ENCODE measurements at places on chromosomes 1 and 21. TPM values are rescaled to one million over a fixed set of nuclear protein-coding genes. Genes with fewer than 3 reads are reported as not detected.
A peak's percentile ranks its signal among the peaks of the same experiment; 100 is the strongest.

Gene AVPR1B
- not detected for total RNA-seq

GRCh38 chr1:8516793-8517556 is 199.1 kb downstream of the SLC45A1 start:
- DNase-seq, result no peak
- H3K4me3 ChIP-seq, result no peak overlapping the region
- H3K27ac ChIP-seq, result no peak overlapping the region
- no peaks in the 10 kb centered on the region for H3K27me3 ChIP-seq
- no peaks in the 10 kb centered on the region for H3K4me1 ChIP-seq

GRCh38 chr1:2952992-2953391 is 68.3 kb upstream of the ACTRT2 start:
- no peak for DNase-seq
- H3K4me1 ChIP-seq, result no peaks in the 10 kb centered on the region
- no peak overlapping the region for H3K27ac ChIP-seq
- H3K27me3 ChIP-seq, result no peaks in the 10 kb centered on the region
- H3K36me3 ChIP-seq, result no peaks in the 10 kb centered on the region
- no peak overlapping the region for H3K4me3 ChIP-seq

- H3K27ac ChIP-seq, result no peak overlapping the region
- no peak overlapping the region for H3K4me3 ChIP-seq
- no peak for DNase-seq
- H3K36me3 ChIP-seq, result no peaks in the 10 kb centered on the region
- H3K4me1 ChIP-seq, result peaks cover 4% of the 10 kb centered on the region
Measured at GRCh38 chr1:237045278-237046016, 3.5 kb downstream of the RYR2 start.

GRCh38 chr1:49728377-49728776 is 295.4 kb downstream of the AGBL4 start:
- no peaks in the 10 kb centered on the region for H3K36me3 ChIP-seq
- H3K4me3 ChIP-seq, result no peak overlapping the region
- no peak for DNase-seq
- H3K27me3 ChIP-seq, result no peaks in the 10 kb centered on the region
- H3K4me1 ChIP-seq, result no peaks in the 10 kb centered on the region
- no peak overlapping the region for H3K27ac ChIP-seq

Gene AMY1A
- not detected for total RNA-seq

GRCh38 chr1:165634154-165634921 is 3.3 kb downstream of the MGST3 start:
- H3K36me3 ChIP-seq, result no peaks in the 10 kb centered on the region
- H3K4me3 ChIP-seq, result no peak overlapping the region
- no peak for DNase-seq
- H3K27me3 ChIP-seq, result no peaks in the 10 kb centered on the region

DNA sequence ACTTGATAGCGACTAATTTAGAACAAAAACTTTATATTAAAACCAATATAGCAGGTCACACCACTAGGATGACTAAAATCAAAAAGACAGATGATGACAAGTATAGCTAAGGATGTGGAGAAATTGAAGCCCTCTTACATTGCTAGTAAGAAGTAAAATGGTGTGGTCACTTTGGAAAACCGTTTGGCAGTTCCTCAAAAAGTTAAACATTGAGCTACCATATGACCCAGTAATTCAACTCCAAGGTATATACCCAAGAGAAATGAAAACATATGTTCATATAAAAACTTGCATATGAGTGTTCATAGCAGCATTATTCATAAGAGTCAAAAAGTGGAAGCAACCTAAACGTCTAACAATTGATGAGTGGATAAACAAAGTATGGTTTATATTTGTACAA is 13.0 kb upstream of the SERINC2 start:
- no peak overlapping the region for H3K4me3 ChIP-seq
- H3K4me1 ChIP-seq, result no peaks in the 10 kb centered on the region
- DNase-seq, result no peak
- no peaks in the 10 kb centered on the region for H3K27me3 ChIP-seq

- H3K4me3 ChIP-seq, result no peak overlapping the region
- no peaks in the 10 kb centered on the region for H3K36me3 ChIP-seq
- H3K4me1 ChIP-seq, result no peaks in the 10 kb centered on the region
- no peak overlapping the region for H3K27ac ChIP-seq
- no peak for DNase-seq
- H3K27me3 ChIP-seq, result no peaks in the 10 kb centered on the region
Measured at GRCh38 chr1:199682081-199682480, 345.4 kb upstream of the NR5A2 start.

- no peaks in the 10 kb centered on the region for H3K27me3 ChIP-seq
- no peaks in the 10 kb centered on the region for H3K4me1 ChIP-seq
- no peak overlapping the region for H3K4me3 ChIP-seq
- no peaks in the 10 kb centered on the region for H3K36me3 ChIP-seq
- H3K27ac ChIP-seq, result peak overlapping the region; percentile 8
- DNase-seq, result no peak
Measured at GRCh38 chr1:199976496-199977144, 50.9 kb upstream of the NR5A2 start.

All from liver (tissue), 10 donors.